Fibroblast of skin of right quadriceps (primary cell): ENCODE measurements at places on chromosomes 12 and 14.

DNA sequence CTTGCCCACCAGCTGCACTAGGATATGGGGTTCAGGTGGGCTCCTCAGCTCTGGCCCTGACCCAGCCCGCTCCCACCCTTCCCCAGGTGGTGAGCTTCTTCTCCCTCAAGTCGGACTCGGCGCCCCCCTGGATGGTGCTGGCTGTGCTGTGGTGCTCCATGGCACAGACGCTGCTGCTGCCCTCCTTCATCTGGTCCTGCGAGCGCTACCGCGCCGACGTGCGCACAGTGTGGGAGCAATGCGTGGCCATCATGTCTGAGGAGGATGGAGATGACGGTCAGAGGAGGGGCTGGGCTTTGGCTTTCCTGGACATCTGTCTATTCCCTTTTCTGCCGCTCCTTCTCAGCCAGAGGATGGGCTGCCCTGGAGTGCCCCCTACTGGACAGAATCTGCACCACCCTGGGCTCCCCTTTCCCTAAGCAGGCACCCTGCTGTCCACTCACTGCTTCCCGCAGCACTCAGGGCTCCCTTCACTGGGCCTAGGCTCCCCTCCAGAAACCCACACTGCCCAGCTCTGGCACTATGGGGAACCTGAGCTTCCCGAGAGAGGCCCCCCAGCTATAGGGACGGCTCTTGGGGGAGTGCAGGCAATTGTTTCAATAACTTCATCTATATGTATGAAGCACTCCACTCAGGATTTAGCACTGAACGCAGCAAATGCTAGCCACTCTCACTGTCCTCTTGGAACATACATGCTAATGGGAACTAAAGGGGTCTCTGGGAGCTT lies 2.6 kb upstream of the P3H3 start:
- peak; percentile 80 for DNase-seq

DNA sequence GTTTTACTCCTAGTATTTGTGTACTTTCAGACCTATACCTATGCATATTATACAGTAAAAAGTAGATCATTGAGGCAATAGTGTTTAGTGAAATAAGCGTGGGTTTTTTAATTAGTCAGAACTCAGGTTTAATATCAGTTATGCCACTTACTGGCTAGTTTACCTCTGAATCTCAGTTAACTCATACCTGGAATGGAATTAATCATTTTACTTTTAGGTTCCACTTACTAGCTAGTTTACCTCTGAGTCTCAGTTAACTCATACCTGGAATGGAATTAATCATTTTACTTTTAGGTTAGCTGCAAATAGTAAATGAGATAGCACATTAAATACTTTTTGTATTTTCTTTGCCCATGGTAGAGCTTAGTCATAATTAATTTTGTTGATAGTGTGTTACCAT lies 475.7 kb downstream of the CCER1 start:
- DNase-seq, result no peak

DNA sequence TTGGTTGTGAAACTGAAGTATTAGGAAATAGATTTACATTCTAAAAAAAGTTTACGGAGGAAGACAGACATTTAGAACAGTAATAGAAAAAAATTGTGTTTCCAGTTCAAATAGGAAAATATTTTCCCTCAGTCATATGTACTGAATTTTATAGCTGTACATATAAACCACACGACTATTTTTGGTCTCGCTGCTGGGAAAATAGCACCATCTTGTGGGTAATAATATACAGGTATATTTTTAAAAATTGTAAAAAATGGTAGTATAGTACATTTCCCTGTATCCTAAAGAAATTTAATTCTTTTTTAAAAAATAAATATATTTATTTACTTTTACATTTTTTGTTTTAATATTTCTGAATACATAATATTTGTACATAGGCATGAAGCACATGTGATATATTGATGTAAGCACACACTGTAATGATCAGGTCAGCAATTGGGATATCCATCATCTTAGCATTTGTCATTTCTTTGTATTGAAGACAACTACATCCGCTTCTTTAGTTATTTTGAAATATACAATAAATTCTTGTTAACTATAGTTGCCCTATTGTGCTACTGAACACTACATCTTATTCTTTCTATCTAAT lies 168.6 kb downstream of the ALX1 start:
- peak; percentile 18 for DNase-seq

- DNase-seq, result no peak
Observed at GRCh38 chr12:22409377-22410164, 75.1 kb upstream of the ST8SIA1 start.

DNA sequence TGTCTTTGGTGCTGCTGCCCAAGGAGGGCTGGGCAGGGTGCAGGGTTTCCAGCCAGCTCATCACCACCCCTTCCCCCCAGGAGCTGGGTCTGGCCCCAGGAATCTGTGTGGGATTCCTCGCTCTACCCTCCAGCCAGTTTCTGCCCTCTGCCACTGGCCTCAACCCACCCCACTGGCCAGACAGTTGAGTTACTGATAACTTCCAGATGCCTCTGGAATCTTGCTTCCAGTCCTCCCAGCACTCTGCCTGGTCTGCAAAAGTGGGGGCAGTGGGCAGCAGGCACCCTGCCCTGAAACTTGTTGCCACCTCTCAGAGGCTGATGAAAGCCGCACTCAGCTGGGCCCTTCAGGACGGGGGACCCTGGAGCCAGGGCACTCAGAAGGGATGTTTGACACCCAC lies 20.1 kb upstream of the TBX3 start:
- no peak for DNase-seq

DNA sequence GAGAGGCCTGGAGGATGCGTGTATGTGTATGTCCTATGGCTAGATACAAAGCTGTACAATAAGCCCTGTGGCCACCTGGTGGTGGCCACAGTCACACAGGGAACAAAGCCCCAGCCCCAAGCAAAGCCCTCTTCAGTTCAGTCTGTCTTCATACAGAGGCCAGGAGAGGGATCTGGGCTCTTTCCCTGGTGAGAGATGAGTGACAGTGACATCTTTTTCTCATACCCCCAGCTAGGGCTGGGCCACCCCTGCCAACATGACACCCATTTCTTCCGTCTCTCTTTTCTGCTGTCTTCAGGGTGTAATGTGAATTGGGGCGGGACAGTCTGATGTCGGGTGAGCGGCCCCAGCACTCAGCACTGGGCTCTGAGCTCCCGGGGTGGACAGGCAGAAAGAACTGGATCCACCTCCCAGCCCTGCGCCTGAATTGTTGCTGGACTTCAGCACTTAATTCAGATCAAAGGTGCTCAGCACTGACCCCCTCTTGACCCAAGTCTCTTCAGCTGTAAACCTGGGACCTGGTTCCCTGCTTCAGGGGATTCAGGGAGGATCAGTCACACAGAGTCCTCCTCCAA lies 59.8 kb downstream of the SERPINA3 start:
- no peak for DNase-seq

DNA sequence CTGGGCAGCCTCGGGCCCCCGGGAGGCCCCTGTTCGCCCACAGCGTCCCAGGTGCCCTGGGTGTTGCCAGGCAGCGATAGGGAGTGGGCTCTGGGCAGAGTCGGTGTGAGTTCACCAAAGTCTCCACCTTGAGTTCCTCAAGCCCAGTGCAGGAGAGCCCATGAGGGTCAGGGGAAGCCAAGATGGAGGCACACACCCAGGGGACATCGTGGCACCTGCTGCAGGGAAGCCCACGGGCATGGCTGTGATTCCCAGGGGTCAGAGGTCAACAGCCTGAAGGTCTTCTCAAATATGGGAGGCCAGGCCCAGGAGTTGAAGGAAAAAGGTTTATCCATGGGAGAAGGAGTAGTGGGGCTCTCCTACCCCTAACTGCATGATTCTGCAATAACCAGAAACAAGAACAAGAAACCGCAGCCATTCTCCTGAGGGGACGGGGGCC lies 148.8 kb downstream of the ADGRD1 start:
- DNase-seq, result no peak

- no peak for DNase-seq
Observed at GRCh38 chr12:124637581-124637981, 70.2 kb upstream of the NCOR2 start.

DNA sequence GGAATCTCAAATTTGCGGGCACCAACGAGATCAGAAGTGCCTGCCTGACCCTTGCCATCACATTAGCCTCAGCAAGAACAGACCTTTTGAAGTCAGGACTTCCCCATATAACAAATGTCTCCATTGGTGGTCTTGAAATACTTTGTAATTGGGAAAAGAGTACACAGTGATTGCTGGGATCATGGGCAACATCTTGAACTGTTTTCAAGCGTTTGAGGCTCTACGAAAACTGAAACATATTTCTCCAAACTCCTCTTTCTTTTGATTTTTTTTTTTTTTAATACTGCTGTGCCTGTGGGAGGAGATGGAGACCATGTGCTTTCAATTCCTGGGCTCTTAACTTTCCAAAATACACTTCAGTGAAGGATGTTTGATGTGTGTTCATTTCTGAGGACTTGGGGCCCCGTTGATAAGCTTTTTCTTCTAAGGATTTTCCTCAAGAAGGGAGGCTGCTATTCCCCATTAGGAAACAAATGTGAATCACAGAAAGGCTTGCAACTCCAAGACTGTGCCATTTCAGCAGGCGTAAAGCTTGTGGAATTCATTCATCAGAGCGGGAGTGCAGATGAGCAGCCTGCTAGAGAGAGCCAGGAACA lies 94.5 kb downstream of the TMEM132C start:
- no peak for DNase-seq

DNA sequence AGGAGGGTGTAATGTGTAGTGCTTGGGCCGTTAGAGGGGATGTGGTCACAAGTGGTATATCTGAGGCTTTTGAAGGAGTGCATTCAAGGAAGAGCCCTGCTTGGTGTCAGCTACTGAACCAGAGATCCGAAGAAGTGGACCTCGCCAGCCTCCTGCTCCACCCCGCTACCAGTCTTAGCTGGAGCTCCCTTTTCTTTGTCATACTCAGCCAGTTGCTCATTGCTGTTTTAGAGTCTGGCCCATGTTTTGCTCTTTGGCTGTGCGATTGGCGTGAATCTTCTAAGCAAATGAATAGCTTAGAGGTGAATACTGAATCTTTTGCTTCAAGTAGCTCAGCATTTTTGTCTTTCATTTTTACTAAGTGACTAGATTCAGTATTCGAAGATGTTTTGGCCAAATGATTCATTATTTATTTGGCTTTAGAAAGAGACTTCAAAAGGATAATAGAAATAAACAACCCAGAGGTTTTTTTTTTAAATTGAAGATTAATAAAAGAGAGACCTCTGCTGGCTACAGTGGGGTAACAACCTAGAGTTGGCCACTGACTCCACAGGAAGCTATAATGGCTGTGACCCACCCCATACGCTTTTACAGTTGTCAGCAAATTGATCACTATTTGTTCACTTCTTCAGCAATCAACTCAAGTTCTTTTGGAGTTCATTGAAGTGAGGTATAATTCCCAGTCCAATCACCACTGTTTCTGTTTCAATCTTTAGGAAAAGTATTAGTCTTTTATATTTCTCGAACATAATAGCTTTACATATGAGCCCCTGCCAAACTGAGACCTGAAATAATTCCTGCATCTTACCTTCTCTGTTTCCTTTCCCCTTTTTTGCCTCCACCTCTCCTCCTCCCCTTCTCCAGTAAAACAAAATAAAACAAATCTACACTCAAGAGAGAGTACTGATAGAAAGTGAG lies 19.9 kb downstream of the CDKN1B start:
- DNase-seq, result peak; percentile 50

GRCh38 chr12:49984476-49985359 lies 12.0 kb downstream of the AQP6 start:
- no peak for DNase-seq

GRCh38 chr12:46537387-46537955 lies 164.9 kb upstream of the SLC38A2 start:
- DNase-seq, result no peak

DNA sequence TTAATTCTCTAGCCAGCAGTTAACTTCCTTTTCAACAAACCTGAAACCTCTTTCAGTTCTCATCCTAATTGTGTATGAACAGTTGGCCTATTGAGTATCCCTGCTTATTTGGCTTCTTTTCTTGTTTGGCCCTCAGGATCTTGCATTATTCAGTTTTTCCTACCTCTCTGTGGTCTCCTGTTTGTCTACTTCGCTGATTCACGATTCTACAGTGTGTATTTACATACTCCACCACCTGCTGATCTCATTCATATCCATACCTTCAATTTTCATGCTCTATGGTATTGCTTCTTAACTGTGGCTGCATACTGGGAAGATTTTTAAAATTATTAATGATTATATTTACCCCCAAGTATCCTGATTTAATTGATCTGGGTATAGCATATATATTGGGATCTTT lies 56.4 kb downstream of the RASSF9 start:
- no peak for DNase-seq

DNA sequence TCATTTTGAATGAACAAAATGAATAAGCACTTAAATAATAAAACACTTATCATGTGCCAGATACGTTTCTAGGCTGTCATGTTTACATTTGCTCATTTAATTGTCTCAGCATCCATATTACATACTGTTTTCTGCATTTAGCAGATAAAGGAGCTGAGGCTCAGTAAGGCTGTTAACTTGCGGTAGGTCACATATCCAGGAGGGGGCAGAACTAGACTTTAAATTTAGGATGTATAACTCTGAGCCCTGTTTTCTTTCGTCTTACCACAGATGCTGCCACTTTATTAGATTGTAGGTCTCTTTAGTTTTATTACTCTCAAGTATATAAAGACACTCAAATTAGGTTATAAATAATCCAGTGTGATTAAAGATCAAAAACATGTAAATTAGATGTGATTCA lies 17.7 kb downstream of the IRAK4 start:
- DNase-seq, result peak; percentile 15
